ENCODE measurements at places on chromosomes 5 and 9.

GRCh38 chr5:72015103-72015548 is 92.1 kb upstream of the MAP1B start:
- DNase-seq: peak; percentile 61

DNA sequence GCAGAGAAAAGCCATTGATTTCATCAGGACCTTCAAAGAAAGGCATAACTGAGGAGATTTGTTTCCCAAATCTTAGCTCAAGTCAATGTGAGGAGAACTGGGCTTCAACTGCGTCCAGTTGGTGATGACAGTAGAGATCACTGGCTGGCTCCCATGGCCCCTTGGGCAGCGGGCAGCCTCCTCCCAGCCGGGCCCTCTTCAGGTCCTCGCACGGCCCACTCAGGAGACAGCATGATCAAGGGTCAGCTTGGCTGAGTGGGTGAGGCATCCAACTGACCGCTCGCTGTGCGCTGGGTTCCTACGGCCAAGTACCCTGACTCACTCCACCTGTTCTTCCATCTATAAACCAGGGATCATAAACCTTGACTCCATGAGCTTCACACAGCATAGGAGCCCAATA is 274.0 kb downstream of the NSG2 start:
- DNase-seq: no peak

- DNase-seq: no peak
These were observed 214.7 kb downstream of the MAST4 start for GRCh38 chr5:66810848-66811261.

DNA sequence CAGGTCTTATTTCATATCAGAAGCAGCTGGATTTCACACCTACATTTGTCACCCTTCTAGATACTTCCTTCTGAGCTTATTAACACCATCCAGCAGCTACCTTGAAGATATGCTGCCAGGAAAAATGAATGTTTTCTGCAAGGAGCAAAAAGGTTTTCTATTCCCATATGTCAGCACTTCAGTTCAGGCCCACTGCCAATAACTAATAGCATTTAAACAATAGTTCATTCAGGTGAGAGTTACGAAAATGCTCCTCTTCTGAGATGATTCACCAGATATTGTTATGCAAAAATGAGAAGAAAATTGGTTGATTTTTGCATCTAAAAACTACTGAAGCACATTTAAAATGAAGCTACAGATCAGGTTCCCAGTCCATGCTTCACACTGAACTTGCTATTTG is 56.4 kb upstream of the ISL1 start:
- no peak for DNase-seq

- DNase-seq: no peak
These were observed 37.5 kb downstream of the SLC28A3 start for GRCh38 chr9:84303061-84303460.

- no peak for DNase-seq
These were observed 508.1 kb downstream of the NR2F1-AS1 start for GRCh38 chr5:93072831-93073459.

DNA sequence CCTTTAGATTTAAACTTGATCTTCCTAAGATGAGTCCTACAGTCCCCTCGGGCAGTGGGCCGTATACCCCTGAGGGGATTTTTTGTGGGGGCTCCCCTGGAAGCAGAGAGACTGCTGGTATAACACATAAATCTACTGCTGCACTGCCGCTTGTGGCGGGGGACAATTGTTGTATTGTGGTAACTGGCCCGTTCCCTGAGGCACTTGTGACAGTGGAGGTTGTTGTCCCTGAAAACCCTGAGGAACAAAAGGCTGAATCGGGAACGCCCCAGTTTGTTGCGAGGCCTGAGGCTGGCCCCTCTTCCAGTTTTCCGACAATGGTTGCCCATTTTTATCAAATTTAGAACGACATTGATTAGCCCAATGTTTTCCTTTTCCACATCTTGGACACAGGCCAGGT is 4.7 kb upstream of the TMEM141 start:
- DNase-seq: no peak

- DNase-seq: peak; percentile 8
These were observed 139.9 kb downstream of the PIP5K1B start for GRCh38 chr9:68844631-68845612.

GRCh38 chr5:32712481-32713360 is 1.6 kb downstream of the NPR3 start:
- DNase-seq: no peak

GRCh38 chr5:124980163-124980941 is 233.9 kb upstream of the ZNF608 start:
- DNase-seq: peak; percentile 57

DNA sequence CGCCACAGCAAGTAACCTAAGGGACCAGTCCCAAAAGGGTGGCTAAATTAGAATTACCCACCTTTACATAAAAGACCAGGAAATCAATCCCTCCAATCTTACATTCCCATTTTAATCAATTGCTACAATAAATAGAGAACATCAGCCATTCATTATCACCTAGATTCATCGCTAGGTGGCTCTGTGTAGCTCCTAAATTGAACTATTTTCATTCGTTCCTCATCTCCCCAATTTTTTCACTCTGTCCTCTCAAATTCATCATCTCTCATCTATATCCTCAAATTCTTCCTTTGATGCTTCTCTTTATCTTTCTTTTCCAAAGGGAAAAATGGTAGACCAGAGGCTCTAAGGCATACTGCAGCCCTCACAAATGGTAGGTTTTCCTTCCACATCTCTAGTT is 108.2 kb upstream of the TNC start:
- DNase-seq: no peak

DNA sequence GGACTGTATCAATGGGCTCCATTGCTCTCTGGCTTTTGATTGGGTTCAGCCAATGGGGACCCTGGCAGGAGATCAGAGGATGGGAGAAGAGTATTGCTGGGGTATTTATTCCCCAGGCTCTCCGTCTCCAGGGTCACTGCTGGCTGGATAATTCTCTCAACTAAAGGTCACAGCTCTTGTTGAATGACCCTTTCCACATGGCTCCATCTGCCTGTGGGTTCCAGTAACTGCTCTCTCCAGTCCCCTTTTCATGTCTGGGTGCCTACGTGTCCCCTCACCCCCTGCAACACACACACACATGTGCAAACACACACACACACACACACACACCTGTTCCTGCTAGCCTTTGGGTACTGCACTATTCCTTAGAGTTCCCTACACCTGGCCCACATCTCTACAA is 53.9 kb upstream of the RIC1 start:
- DNase-seq: no peak

DNA sequence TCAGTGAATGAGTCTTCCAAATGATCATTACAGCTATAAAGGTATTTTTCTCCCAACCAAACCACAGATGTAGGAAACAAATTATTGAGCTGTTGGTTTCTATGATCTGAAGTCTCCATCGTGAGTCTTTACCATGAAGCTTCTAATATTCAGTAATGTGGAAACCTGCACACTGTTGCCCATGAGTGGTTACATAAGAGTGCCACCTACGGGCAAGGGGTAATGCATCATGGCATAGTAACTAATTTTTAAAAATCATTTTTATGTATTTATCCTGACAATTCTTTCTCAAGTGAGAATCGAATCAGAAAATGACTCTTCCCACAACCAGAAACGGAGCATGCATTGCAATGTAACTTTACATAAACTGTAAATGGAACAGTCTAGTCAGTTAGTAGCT is 282.5 kb upstream of the SMARCA2 start:
- DNase-seq: no peak

GRCh38 chr5:36444582-36445418 is 143.1 kb upstream of the RANBP3L start:
- no peak for DNase-seq

DNA sequence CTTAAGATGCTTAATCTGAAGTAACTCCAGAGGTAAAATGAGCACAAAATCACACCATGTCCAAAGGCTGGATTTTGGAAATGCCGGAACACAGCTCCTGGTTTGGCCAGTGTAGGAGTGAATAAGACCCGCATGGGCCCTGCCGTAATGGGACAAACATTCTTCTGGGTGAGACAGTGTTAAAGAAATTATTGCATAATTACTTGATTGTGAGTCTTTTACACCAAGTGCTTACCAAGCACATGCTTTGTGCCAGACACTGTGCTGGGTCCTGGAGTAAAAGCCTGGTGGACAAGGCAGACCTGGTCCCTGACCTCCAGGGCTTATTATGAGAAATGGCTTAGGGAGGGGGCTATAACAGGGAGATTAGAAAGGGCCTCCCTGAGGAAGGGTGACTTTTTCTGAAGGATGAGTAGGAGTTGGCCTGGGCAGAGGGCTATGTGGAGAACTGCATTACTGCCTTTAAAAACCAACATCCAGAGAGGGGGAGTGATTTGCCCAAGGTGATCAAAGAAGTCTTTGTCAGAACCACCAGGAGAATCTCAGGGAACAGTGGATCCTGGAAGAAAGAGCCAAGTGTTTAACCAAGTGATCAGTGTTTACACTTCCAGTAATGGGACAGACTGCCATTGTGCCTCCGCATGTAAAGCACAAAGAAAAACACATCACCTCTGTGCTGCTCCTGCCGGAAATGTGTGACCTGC is 3.5 kb downstream of the PDE6A start:
- no peak for DNase-seq

- no peak for DNase-seq
These were observed 138.6 kb upstream of the SPEF2 start for GRCh38 chr5:35478856-35479682.

Data from NCI-H2227 treated with DMSO at 0.1 percent for 48 hours (cell line).